ENCODE measurements at places on chromosomes 6 and 20. TPM values are rescaled to one million over a fixed set of nuclear protein-coding genes. Genes with fewer than 3 reads are reported as not detected.

The KIF25 gene
- not detected for total RNA-seq

The SLC35A1 gene
- total RNA-seq = 15.7 TPM

The MACROD2 gene
- 0.66 TPM for total RNA-seq

The GRM4 gene
- total RNA-seq = not detected

The ATP6V1G2 gene
- total RNA-seq = 0.50 TPM

The KCNB1 gene
- under 0.01 TPM for total RNA-seq

The GRM1 gene
- under 0.01 TPM for total RNA-seq

The NAA20 gene
- 68.3 TPM for total RNA-seq

The PACSIN1 gene
- not detected for total RNA-seq

The SLC22A2 gene
- not detected for total RNA-seq

The PGC gene
- total RNA-seq = not detected

The DSP gene
- total RNA-seq = 0.22 TPM

The CDKAL1 gene
- 26.9 TPM for total RNA-seq

The THEMIS gene
- total RNA-seq = not detected

The SLC22A3 gene
- total RNA-seq = 0.07 TPM

The LRRC73 gene
- not detected for total RNA-seq

The IL17A gene
- not detected for total RNA-seq

The AIG1 gene
- 28.2 TPM for total RNA-seq

The DLK2 gene
- 0.27 TPM for total RNA-seq

The MLN gene
- total RNA-seq = not detected

The SOBP gene
- total RNA-seq = 6.0 TPM

The BHLHE23 gene
- total RNA-seq = not detected

The LY6G6C gene
- not detected for total RNA-seq

The DEFB128 gene
- total RNA-seq = not detected

The UBD gene
- total RNA-seq = 0.14 TPM

The PRPF6 gene
- total RNA-seq = 63.0 TPM

The TMEM170B gene
- 9.6 TPM for total RNA-seq

The SIGLEC1 gene
- not detected for total RNA-seq

The NPEPL1 gene
- 19.4 TPM for total RNA-seq

The EEF1A2 gene
- total RNA-seq = 1.0 TPM

The RHAG gene
- total RNA-seq = not detected

The CABLES2 gene
- total RNA-seq = 2.9 TPM

The ECT2L gene
- total RNA-seq = not detected

The TEAD3 gene
- 0.27 TPM for total RNA-seq

The PGBD1 gene
- 9.1 TPM for total RNA-seq

The DPPA5 gene
- not detected for total RNA-seq

The FAM209A gene
- not detected for total RNA-seq

The SDCBP2 gene
- total RNA-seq = 4.1 TPM

The TPX2 gene
- 120 TPM for total RNA-seq

The GPLD1 gene
- total RNA-seq = 0.43 TPM

The SLC44A4 gene
- 0.13 TPM for total RNA-seq

The DEFB127 gene
- not detected for total RNA-seq

The GID8 gene
- total RNA-seq = 34.0 TPM

The EPB41L1 gene
- 9.0 TPM for total RNA-seq

The ZKSCAN3 gene
- 3.4 TPM for total RNA-seq

The NKX2-4 gene
- total RNA-seq = not detected

The LHFPL5 gene
- total RNA-seq = not detected

The PCK1 gene
- total RNA-seq = not detected

The FERMT1 gene
- 6.5 TPM for total RNA-seq

All from thoracic aorta endothelial cell (primary cell).